T1000 (cell line): ENCODE measurements at places on chromosomes 16 and 17.

- DNase-seq: no peak
Observed at GRCh38 chr17:42174126-42174783, 6.7 kb downstream of the KCNH4 start.

DNA sequence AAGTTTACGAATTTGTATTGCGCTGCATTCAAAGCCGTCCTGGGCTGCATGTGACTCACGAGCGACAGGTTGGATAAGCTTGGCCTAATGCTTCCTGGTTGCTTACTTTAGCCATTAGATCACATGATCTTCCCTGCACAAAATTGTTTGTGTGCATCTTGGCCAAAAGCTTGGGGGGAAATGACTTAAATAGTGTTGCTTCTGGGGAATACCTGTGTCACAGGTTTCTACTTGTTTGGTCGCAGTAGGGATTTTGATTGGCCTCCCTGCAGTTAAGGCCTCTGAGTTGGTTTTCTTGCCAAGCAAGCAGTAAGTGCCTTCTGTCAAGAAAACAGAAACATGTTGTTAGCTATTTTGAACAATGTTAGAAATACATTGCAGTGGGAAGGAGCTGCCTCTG, 39.6 kb upstream of the DUSP14 start:
- DNase-seq: no peak

GRCh38 chr17:76841776-76842405, 26.3 kb upstream of the MGAT5B start:
- no peak for DNase-seq

DNA sequence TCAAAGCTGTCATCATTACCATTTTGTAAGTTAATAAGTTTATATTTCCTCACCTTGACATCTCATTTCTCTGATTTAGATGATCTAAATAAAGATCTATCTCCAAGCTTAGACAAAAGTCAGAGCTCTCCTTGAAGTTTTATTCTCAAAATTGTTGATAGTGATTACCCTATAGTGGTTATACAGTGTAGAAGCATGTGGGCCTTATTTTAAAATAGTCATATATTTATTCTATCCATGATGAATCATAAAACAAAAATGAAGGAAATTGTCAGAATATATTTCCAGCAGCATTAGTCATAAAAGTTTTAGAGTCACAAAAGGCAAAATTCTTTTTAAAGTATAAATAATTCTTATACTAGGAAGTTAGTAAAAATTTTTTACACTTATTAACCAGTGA, 49.0 kb downstream of the RHOT1 start:
- no peak for DNase-seq

- no peak for DNase-seq
Observed at GRCh38 chr16:30760577-30761426, 1.1 kb downstream of the CFAP119 start.

DNA sequence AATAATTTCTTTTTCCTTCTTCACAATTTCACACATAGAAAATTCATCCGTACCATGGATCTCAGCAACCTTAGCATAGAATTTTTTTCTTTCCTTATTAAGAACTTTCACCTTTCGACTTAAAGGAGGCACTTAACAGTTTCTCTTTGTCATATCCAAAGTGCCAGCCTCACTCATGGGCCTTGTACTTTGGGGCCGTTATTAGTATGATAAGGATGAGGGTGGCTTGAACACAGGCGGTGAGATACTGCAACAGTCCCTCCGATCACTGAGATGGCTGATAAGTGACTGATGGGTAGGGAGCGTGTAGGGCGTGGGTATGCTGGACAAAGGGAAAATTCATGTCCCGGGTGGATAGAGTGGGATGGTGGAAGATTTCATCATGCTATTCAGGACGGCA, 85.3 kb downstream of the OR1D5 start:
- no peak for DNase-seq

DNA sequence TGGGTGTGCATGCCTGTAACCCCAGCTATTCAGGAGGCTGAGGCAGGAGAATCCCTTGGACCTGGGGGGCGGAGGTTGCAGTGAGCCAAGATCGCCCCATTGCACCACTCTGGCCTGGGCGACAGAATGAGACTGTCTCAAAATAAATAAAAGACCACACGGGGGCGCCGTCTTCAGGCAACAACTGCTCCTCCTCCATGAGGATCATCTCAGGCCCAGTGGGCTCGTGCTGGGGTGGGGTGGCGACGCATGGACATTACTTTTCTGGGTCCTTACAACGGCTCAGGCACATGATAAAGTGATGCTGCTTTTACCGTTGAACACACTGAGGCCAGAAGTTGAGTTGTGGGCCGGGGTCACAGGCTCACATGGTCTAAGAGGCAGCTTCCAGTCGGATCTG, 56.2 kb downstream of the PRMT7 start:
- no peak for DNase-seq

- DNase-seq: no peak
Observed at GRCh38 chr17:14205992-14206461, 30.6 kb downstream of the CDRT15 start.

GRCh38 chr17:70128727-70129238, 40.5 kb upstream of the KCNJ2 start:
- no peak for DNase-seq

GRCh38 chr17:50889528-50890118, 23.5 kb upstream of the TOB1 start:
- DNase-seq: no peak

GRCh38 chr16:79493911-79494310, 106.6 kb downstream of the MAF start:
- DNase-seq: no peak

- DNase-seq: no peak
Observed at GRCh38 chr16:57949595-57950238, 21.2 kb downstream of the CNGB1 start.

- no peak for DNase-seq
Observed at GRCh38 chr17:1899403-1900000, 69.7 kb downstream of the RPA1 start.

GRCh38 chr16:68553186-68553585, 14.1 kb downstream of the ZFP90 start:
- DNase-seq: no peak

- no peak for DNase-seq
Observed at GRCh38 chr17:39674702-39675389, 6.6 kb downstream of the PNMT start.

DNA sequence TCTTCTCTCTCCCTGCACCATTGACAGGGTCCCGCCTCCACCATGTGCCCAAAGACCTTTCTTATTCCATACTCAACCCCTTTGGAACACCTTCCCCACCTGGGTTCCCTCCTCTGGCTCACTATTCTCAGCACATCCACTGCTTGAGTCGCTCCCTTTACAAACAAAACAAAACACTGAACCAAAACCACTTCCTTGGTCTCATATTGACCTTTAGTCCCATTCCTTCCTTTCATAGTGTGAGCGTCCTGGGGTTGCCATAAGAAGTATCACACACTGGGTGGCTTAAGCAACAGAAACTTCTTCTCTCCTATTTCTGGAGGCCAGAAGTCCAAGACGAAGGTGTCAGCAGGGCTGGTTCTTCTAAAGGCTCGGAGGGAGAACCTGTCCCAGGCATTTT, 6.1 kb upstream of the TNRC6C start:
- no peak for DNase-seq

DNA sequence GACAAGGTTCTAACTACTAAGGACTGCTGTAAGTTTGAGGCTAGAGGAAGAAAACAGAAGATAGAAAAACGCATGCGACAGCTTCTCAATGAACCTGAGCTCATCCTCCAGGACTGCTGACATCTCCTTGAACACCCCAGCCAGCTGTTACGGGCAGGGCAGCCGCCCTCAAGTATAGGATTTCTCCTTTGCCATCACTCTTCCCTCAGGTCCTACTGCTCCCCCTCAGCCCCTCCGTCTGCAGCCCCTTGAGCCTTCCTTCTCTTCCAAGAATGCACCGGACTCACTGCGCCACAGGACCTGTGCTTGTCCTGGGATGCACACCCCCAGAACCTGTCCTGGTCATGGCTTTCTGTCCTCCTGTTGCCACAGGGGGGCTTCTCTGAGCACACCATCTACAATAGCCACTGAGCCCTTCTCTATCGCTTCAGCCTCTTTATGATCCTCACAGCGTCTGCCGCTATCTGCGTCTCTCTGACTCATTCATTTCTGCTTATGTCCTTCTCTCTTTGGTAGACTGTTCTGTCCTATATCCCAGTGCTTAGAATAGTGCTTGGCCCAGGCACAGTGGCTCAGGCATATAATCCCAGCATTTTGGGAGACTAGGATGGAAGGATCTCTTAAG, 15.7 kb upstream of the XYLT2 start:
- DNase-seq: no peak

DNA sequence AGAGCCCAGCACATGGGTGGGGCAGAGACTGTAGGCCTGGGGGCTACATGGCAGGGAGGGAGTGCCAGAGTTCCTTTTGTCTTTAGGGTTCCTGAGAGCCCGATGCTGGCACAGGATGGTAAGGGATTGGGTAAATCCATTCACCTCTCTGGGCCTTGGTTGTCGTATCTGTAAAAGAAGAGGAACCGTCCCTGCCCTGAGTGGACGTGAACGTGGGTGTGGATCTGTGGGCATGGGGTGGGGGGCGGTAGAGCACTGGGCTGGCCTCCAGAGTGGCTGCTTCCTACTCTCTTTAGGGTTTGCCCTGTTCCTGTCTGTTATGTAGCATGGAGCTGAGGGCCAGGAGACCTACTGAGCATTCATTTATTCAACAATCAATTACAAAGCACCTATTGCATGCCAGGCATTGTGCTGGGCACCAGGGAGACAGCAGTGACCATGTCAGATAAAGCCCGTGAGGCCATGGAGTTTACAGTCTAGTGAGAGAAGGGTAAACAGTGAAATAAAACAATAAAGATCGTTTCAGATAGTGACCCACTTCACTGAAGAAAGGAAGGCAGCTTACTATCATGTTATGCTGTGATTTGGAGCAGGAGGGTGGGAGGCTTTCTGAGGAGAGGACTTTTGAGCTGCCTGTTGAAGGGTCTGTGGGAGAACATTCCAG, 13.1 kb upstream of the TCAP start:
- DNase-seq: no peak

- DNase-seq: no peak
Observed at GRCh38 chr16:72301523-72302236, 129.7 kb upstream of the PMFBP1 start.

DNA sequence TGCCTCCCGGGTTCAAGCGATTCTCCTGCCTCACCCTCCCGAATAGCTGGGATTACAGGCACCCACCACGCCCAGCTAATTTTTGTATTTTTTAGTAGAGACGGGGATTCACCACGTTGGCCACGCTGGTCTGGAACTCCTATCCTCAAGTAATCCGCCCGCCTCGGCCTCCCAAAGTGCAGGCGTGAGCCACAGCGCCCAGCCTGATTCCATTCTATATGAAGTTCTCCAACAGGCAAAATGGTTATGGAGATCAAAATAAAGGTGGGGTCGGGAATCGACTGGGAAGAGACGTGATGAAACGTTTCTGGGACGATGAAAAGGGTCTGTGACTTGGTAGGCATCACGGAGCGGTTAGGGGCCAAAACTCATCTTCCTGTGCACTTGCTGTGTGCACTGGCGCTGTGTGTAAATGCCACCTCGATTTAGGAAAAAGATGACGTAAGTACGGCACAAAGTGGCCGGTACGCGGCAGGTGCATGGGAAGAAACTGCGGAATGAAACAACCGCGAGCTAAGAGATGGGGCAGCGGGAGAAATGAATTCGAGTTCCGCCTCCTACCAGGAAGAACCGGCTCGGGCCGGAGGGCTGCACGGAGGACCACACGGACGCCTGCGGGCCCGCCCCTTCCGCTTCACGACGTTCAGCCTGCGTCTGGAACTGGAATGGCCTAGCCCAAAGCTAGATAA, 1.6 kb downstream of the TP53 start:
- peak; percentile 78 for DNase-seq

- DNase-seq: no peak
Observed at GRCh38 chr16:1057252-1057932, 15.2 kb upstream of the SSTR5 start.

- no peak for DNase-seq
Observed at GRCh38 chr17:35757243-35757642, 3.4 kb upstream of the C17orf50 start.

- DNase-seq: no peak
Observed at GRCh38 chr17:48276776-48277175, 153.2 kb downstream of the SKAP1 start.

DNA sequence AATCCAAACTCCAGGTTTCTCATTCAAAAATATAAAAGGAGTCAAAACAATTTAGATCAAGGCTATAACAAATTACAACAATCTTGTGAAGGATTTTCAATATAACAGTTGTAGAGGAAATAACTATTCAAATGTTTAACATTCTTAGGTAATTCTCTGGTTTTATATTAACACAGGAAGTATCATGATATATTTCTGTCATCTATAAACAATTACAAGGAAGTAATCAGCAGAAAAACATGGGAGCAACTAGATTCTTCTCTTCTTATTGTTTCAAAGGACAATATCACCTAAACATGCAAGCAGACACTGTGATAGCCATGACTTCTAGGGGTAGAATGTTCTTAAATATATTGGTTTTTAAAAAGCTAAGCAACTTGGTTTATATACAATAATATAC, 49.9 kb downstream of the FBXL20 start:
- no peak for DNase-seq

DNA sequence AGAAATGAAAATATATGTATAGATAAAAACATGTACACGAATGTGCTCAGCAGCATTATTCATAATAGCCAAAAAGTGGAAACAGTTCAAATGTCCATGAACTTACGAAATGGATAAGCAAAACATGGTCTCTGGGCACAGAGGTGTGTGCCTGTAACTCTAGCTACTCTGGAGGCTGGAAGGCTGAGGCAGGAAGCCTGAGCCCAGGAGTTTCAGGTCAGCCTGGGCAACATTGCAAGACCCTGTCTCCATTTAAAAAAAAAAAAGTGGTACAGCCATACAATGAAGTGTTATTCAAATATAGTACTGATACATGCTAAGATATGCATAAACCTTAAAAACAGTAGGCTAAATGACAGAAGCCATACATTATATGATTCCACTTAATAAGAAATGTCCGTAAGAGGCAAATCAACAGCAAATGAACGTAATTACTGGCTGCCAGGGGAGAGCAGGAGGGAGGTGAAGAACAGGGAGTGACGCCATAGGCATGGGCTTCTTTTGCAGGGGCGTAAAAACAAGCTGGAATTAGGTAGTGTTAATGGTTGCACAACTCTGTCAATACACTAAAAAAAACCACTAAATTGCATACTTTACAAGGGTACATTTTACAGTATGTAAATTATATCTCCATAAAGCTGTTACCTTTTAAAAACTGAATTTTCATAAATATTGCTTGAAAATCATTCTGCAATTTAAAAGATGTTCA, 87.2 kb upstream of the PLEKHM1 start:
- DNase-seq: no peak

DNA sequence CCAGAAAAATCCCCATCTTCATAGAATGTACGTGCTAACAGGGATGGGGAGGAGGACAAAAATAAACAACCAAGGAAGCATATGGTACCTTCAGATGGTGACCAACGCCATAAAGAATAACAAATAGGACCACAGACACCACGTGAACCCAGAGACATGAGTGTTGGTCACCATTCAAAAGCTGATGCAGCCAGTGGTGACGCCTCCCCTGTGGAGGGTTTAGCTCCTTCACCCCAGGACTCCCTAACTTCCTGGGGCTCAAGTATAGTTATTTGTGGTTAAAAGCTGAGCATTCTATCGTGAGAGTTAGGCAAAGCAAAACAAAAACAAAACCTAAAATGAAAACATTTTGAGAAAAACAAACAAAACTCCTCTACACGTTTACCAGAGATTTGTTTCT, 184.7 kb downstream of the SOX9 start:
- no peak for DNase-seq

GRCh38 chr17:77352441-77352840, 211.7 kb downstream of the SEC14L1 start:
- DNase-seq: no peak
